GM23248 (cell line): ENCODE measurements at places on chromosomes 12 and 14. TPM values are rescaled to one million over a fixed set of nuclear protein-coding genes. Genes with fewer than 3 reads are reported as not detected.

LUM gene
- 564 and 584 TPM in 2 replicates for polyA plus RNA-seq

GRCh38 chr14:101125313-101125712, 221.8 kb upstream of the RTL1 start:
- no peaks in the 10 kb centered on the region for H3K36me3 ChIP-seq
- H3K4me3 ChIP-seq: no peak overlapping the region
- H3K4me1 ChIP-seq: no peaks in the 10 kb centered on the region
- peaks cover 32% of the 10 kb centered on the region for H3K27me3 ChIP-seq
- no peak overlapping the region for H3K27ac ChIP-seq
- DNase-seq: no peak

DNA sequence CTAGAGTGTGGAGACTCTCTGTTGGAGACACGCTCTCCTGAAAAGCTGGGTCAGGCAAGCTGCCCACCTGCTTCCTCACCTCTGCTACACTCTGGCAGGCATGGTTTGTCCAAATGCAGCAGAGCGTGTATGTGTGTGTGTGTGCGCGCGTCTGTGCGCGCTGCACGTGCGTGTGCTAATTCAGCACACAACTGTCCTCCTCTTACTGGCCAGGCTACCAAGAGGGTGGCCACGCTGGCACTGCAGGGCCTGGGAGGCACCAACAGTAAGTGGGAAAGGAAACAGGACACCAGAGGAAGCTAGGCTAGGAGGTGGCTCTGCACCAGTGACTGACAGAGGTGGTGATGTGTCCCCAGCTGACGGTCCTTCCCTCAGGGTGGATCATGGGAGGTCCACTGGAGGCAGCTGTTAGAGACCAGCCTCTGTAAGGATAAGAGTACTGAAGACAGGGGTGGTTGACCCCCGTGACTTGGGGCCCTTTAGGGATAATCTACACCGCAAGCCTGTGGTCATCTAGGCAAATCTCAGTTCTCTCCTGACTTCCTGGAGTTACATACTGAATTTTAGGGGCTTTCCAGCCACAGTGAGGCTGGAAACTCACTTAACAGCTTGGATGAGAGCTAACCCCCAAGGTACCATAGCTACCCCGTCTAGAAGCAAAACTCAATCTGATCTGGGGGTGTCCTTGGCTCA, 15.6 kb upstream of the TFCP2 start:
- H3K4me3 ChIP-seq: no peak overlapping the region
- H3K4me1 ChIP-seq: no peaks in the 10 kb centered on the region
- H3K27ac ChIP-seq: no peak overlapping the region

DNA sequence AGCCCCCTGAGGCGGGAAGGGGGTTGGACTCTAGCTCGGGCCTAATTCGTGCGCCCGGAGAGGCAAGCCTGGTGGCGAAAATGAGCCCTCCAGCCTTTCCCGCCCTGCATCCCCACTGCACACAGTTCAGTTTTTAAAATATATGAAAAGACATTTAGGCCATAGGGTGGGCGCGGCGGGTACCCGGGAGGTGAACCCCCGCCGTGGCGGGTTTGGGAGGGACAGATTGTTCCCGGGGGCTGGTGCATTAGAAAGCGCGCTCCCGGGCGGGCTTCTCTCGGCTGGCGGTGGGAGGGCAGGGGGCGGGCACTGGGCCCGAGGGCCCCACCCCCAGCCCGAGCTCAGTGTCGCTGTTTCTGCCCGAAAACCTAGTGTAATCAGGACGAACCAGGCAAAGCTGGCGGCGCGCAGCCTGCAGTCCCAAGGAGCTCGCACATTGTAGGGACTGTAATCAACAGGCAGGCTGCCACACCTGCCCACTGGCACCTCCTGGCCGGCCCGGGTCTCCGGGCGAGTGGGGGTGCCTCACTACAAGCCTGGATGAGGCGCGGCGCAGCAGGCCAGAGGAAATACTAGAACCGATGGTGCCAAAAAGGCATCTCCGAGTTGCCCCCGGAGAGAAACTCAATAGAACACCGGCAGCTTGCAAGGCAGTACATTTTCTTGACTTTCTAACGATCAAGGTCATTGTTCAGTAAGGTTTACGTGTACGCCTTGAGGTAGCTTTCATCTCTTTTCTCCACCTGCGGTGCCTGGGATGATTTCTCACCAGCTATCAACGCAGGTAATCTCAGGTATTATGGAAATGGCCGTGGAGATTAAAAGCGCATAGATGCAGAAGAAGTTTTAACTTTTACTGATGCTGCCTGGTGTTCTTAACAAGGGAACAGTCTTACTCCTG, 764 bp upstream of the SPTB start:
- DNase-seq: peak; percentile 6
- no peaks in the 10 kb centered on the region for H3K4me1 ChIP-seq
- H3K27ac ChIP-seq: no peak overlapping the region

NXPH4 gene
- 5.4 and 6.7 TPM in 2 replicates for polyA plus RNA-seq

GRCh38 chr14:103065861-103066260, 8.5 kb upstream of the CDC42BPB start:
- H3K36me3 ChIP-seq: no peaks in the 10 kb centered on the region
- H3K27ac ChIP-seq: no peak overlapping the region
- H3K4me1 ChIP-seq: peaks cover 12% of the 10 kb centered on the region
- H3K27me3 ChIP-seq: no peaks in the 10 kb centered on the region
- DNase-seq: no peak

DNA sequence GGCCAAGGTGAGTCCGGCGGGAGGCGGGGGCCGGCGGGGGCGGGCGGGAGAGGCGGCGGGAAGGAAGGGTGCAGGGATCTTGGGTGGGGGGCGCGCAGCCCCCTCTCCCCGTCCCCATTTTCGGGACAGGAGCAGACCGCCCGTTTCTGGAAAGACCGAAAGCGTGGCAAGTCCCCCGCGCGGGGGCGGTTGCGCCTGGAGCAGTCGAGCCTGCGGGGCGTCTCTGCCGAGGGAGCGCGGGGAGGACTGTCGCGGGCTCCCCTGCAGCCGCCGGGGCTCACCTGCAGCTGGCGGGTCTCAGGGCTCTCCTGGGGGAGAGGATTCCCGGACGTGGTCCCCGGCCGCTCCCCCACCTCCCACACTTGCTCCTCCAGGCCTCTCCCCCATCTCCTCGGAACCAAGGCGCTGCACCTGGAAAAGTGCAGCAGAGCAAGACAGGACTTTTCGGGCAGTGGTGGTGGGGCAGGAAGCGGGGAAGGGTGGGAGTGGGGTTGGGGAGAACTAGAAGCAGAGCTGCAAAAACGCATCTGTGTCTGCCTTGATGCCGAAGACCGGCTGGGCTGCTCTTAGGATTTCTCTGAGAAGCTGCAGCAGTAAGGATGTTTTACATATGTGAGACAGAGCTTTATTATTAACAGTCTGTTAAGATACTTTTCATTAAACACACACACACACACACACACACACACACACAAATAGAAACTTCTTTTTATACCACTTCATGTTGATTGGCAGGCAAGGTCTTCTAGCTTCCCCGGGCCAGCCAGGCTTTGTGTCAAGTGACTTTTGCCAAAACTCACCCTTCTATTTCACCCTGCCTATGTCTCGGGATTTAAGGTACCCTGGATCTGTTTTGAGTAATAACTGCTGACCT, 677 bp downstream of the C12orf75 start:
- peak overlapping the region; percentile 92 for H3K4me3 ChIP-seq
- H3K36me3 ChIP-seq: no peaks in the 10 kb centered on the region
- peaks cover 58% of the 10 kb centered on the region for H3K4me1 ChIP-seq
- no peaks in the 10 kb centered on the region for H3K27me3 ChIP-seq

PCNX4 gene
- 33.9 and 39.4 TPM in 2 replicates for polyA plus RNA-seq

DNA sequence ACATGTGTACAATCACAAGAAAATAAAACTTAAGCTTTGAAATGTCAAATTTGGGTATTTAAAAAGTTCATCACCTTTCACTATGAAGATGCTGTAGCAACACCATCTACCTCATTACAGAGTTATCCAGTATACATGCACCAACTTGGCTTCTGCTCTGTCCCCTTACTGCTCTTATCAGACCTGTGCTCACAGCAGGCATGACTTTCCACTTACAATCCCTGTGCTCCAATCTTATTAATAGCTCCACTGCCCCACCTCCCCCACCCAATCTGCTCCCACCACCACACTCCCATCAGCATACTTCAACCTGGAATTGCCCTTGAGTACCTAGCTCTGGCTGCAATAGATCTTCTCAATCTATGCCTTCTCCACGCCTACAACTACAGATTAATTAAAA, 13.3 kb downstream of the GALC start:
- DNase-seq: no peak
- H3K4me1 ChIP-seq: no peaks in the 10 kb centered on the region
- no peaks in the 10 kb centered on the region for H3K36me3 ChIP-seq
- no peaks in the 10 kb centered on the region for H3K27me3 ChIP-seq
- no peak overlapping the region for H3K27ac ChIP-seq

DNA sequence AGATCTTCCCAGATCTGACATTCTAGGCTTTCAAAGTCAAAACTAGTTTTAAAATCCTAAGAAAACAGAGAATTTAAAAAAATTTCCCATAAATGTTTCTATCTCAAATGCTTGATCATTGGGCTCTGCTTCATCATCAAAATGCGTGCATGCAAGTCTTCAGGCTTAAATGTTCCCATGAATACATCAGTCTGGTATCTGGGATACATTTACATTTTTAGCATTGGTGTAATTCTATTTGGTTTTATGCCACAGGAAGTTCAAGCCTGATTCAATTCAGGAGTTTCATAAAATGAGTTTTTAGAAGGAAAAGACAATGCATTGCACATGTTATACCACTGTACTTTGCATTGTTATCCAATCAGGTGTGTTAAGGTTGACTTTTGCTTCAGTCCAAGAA, 336.4 kb downstream of the PCNX1 start:
- H3K4me3 ChIP-seq: peak overlapping the region; percentile 19
- H3K27ac ChIP-seq: peak overlapping the region; percentile 98

DNA sequence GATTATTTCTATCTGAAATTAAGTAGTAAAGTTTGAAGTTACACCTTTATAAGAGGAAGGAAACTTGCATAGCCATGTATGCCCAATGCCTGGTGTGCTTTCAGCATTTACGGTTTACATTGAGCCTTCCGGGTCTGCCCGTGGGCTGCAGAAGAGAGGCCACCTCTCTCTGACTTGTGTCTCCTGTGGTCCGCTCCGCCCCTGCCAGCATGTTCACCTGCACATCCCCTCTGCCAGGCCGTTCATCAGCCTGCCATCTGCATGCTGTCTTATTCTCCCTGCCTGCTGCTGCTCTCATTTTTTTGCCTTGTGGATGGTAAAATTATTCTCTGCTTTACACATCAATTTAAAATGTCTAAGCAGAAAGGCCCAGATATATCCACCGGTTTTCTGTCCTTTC, 41.5 kb upstream of the DYNC1H1 start:
- no peak overlapping the region for H3K27ac ChIP-seq
- peaks cover 12% of the 10 kb centered on the region for H3K4me1 ChIP-seq
- H3K36me3 ChIP-seq: no peaks in the 10 kb centered on the region; the same call in 1 of the 2 replicates
- no peak for DNase-seq
- H3K27me3 ChIP-seq: no peaks in the 10 kb centered on the region

- H3K4me1 ChIP-seq: peaks cover 48% of the 10 kb centered on the region
- peak overlapping the region; percentile 75 for H3K27ac ChIP-seq
- H3K4me3 ChIP-seq: no peak overlapping the region
- H3K36me3 ChIP-seq: no peaks in the 10 kb centered on the region
- peak; percentile 51 for DNase-seq
Measured at GRCh38 chr12:50533971-50534370, 29.2 kb downstream of the DIP2B start.

GRCh38 chr14:49480979-49481498, 105.1 kb downstream of the RPS29 start:
- no peaks in the 10 kb centered on the region for H3K4me1 ChIP-seq
- H3K4me3 ChIP-seq: no peak overlapping the region
- peaks cover 20% of the 10 kb centered on the region; the same call in 1 of the 2 replicates for H3K27me3 ChIP-seq
- no peak for DNase-seq
- H3K27ac ChIP-seq: no peak overlapping the region

GPR68 gene
- polyA plus RNA-seq: 5.1 and 5.7 TPM in 2 replicates

AKAP6 gene
- 4.0 and 4.8 TPM in 2 replicates for polyA plus RNA-seq

GRCh38 chr14:103775506-103775905, 59.9 kb downstream of the ZFYVE21 start:
- no peaks in the 10 kb centered on the region for H3K4me1 ChIP-seq
- peaks cover 4% of the 10 kb centered on the region; the same call in 1 of the 2 replicates for H3K36me3 ChIP-seq
- DNase-seq: no peak
- H3K4me3 ChIP-seq: no peak overlapping the region
- no peaks in the 10 kb centered on the region for H3K27me3 ChIP-seq
- no peak overlapping the region for H3K27ac ChIP-seq

GRCh38 chr12:1845427-1845826, 25.1 kb downstream of the LRTM2 start:
- H3K36me3 ChIP-seq: no peaks in the 10 kb centered on the region
- H3K27me3 ChIP-seq: peaks cover 74% of the 10 kb centered on the region
- H3K4me1 ChIP-seq: no peaks in the 10 kb centered on the region
- H3K4me3 ChIP-seq: no peak overlapping the region

- no peak overlapping the region for H3K4me3 ChIP-seq
- DNase-seq: no peak
- H3K36me3 ChIP-seq: no peaks in the 10 kb centered on the region
- no peaks in the 10 kb centered on the region for H3K27me3 ChIP-seq
Measured at GRCh38 chr14:24246765-24247212, 4.4 kb upstream of the TINF2 start.

- no peaks in the 10 kb centered on the region for H3K36me3 ChIP-seq
- no peak overlapping the region for H3K27ac ChIP-seq
- H3K4me1 ChIP-seq: no peaks in the 10 kb centered on the region
- no peak overlapping the region for H3K4me3 ChIP-seq
Measured at GRCh38 chr12:126051611-126052107, 986.4 kb downstream of the AACS start.

DNA sequence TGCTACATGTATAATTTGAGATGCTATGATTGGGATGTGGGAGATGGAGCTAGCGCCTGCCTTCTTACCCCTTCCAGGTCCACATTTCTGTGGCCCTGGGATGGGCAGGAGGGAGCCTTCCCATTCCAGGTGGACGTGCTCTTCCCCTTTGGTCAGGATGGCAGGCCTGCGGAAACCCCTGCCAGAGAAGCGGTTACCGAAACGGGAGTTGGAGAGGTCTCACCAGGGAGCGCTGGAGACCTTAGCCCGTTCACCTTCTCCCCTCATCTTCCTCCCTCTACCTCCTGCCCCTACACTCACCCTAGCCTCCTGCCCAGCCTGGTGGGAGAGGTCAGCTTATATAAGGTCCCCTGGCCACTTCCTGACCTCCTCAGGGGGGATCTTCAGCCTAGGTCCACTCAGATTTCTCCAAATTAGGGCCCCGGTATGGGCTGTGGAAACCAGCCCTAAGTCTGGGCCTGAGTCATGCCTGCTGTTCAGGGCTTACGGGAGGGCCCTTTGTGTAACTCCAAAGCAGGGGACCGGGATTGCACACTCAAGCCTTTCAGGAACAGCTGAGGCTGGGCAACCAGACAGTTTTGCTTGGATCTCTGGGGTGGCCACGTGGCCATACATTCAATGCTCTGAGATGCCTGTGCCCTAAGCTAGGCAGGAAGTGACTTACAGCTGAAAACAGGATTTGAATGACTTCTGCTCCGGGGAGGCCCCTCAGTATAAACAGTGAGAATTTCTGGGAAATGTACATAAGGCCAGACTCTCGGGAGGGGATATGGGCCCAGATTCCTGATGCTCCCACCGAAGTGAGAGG, 10.2 kb upstream of the MEG3 start:
- H3K4me3 ChIP-seq: no peak overlapping the region
- H3K4me1 ChIP-seq: no peaks in the 10 kb centered on the region
- H3K36me3 ChIP-seq: no peaks in the 10 kb centered on the region
- H3K27ac ChIP-seq: no peak overlapping the region
- DNase-seq: no peak

GRCh38 chr14:95237958-95238340, 80.6 kb upstream of the DICER1 start:
- no peaks in the 10 kb centered on the region; the same call in 1 of the 2 replicates for H3K27me3 ChIP-seq
- H3K27ac ChIP-seq: no peak overlapping the region
- DNase-seq: no peak
- H3K36me3 ChIP-seq: no peaks in the 10 kb centered on the region

MIS18BP1 gene
- 23.3 and 24.4 TPM in 2 replicates for polyA plus RNA-seq

- H3K4me1 ChIP-seq: no peaks in the 10 kb centered on the region
- no peaks in the 10 kb centered on the region for H3K36me3 ChIP-seq
- H3K27me3 ChIP-seq: no peaks in the 10 kb centered on the region
Measured at GRCh38 chr12:16473610-16474326, 126.3 kb downstream of the MGST1 start.
